ENCODE measurements at places on chromosomes 3 and 15. TPM values are rescaled to one million over a fixed set of nuclear protein-coding genes. Genes with fewer than 3 reads are reported as not detected.
A peak's percentile ranks its signal among the peaks of the same experiment; 100 is the strongest.

DNA sequence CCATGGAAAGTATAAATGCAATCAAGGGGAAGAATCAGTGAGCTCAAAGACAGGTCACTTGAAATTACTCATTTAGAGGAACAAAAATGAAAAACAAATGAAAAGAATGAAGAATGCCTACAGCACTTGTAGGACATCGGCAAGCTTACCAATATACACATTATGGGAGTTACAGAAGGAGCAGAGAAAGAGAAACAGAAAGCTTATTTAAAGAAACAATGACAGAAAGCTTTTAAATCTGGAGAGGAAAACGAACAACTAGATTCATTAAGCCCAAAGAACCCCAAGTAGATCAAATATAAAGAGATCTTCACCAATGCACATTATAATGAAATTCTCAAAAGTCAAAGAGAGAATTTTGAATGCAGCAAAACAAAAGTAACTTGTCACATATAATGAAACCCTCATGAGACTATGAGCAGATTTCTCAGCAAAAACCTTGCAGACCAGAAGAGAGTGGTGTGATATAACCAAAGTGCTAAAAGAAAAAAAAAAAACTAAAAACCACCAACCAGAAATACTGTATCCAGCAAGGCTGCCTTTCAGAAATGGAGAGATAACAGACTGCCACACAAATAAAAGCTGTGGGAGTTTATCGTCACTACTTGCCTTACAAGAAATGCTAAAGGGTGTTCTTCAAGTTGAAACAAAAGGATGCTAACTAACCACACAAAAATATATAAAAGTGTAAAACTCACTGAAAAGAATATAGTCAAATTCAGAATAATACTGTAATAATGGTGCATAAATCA is 63.1 kb downstream of the MYH15 start:
- no peak overlapping the region for H3K27ac ChIP-seq
- no peaks in the 10 kb centered on the region for H3K36me3 ChIP-seq
- DNase-seq: no peak

DNA sequence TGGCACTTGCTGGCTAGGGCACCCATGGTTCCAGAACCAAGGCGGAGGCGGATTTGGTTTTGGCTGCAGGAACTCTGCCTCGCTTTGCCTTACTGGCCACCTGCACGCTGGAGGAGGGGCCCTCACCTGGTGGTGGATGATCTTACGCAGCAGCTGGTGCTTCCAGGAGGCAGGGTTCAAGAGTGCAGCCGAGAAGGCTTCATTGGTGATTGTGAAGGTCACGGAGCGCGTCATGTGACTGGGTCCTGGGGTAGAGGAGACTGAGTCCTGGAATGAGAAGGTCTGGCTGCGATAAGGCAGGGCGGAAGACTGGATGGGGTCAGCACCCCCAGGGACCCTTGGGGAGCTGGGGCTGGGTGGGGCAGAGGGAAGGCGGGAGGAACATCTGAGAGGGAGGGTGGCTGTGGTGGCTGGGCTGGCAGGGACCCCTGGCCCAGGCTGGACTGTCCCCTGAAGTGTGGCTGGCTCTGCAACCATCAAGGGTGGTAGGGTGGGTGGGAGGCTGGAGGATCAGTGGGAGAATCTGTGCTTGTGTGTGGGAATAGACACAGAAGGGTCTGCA is 25.8 kb upstream of the GOLGA6C start:
- no peak overlapping the region for H3K27ac ChIP-seq
- no peak overlapping the region for H3K4me3 ChIP-seq
- DNase-seq: no peak
- no peaks in the 10 kb centered on the region for H3K4me1 ChIP-seq
- H3K27me3 ChIP-seq: no peaks in the 10 kb centered on the region

- no peaks in the 10 kb centered on the region for H3K36me3 ChIP-seq
- no peak overlapping the region for H3K27ac ChIP-seq
- no peak for DNase-seq
- H3K4me3 ChIP-seq: no peak overlapping the region
- H3K4me1 ChIP-seq: no peaks in the 10 kb centered on the region
Measured at GRCh38 chr15:61499376-61499775, 270.3 kb upstream of the RORA start.

DNA sequence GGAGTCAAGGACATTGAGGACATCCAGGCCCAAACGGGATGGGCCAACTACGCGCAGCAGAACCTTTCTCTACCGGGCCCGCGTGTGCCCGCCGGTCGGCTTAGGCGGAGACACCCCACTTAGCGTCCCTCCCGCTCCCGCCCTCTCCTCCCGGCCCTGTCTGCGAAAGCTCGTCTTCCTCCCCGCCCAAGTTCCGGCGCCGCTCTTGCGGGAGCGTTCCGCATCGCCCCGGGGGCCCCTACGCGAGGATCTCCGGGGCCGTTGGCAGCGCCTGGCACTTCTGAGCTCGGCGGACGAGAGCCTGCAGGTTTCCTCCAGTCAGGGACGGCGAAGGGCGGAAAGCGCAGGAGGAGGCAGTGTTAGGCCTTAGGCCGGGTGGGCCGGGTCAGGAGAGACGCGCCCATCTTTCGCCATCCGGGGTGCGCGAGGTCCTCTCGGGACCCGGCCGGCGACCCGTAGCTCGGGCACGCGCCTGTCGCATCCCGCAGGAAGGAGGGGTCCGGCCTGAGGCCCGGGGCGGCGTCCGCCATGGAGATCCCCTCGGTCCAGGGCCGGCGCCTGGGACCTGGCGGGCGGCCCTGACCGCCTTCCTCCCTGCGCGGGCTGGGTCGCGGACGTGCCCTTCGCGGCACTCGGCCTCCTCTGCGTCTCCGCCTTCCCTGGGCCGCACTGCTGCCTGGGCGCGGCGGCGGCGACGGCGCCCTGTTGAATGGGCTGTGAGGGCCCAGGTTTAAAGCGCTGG is at the start of gene FEM1B:
Gene FEM1B (plus strand): TSS at position 143 of the 742 bp plus-strand sequence. CDS start 673 bp downstream, outside the sequence.
- peak; percentile 81 for DNase-seq
- H3K4me1 ChIP-seq: peaks cover 18% of the 10 kb centered on the region
- H3K4me3 ChIP-seq: peak within 1 kb of the TSS; percentile 93
- peak within 1 kb of the TSS; percentile 95 for H3K27ac ChIP-seq

The DVL3 gene
- 60.7 TPM for total RNA-seq

The USP19 gene
- 92.8 TPM for total RNA-seq

DNA sequence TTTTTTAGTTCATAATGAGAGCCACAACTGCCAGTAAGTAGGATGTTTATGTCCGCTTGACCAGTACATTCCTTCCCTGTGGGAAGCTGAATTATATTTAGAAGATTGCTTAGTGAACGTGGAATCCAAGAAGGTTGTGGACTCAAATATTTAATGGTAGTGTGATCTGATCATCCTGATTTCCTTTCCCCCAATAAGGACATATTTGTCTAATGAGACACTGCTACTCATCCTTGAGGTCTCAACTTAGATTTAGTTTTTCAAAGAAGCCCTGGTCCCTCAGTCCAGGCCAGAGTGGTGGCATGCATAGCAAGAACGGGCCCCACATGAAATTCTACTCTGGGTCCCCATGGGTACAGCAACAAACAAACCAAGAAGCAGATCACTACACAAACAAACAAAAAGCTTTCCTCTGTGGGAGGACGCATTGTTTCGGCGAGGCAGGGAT is 60.8 kb downstream of the USP13 start:
- no peak for DNase-seq
- H3K36me3 ChIP-seq: no peaks in the 10 kb centered on the region
- H3K27ac ChIP-seq: no peak overlapping the region
- no peaks in the 10 kb centered on the region for H3K4me1 ChIP-seq
- no peak overlapping the region for H3K4me3 ChIP-seq
- no peaks in the 10 kb centered on the region for H3K27me3 ChIP-seq

DNA sequence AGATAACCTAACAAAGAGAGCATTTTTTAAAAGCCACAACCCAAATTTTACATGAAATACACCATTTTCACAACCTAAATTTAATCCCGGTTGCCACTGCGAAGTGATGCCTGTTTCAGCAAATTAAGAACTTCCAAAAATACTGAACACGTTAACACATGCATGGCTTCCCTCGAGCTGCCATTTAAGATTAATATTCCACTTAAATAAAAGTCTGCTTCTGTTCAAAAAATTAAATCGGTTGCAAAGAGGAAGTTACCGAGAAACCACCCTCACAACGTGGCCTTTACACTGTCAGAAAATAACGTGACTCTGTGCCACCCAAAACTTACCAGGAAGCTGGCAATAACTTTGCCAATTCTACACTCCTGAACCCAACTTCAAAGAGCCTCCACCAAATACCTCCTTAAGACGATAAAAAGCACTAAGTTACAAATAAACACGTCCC is 1.2 kb downstream of the TBL1XR1 start:
- DNase-seq: no peak
- H3K27me3 ChIP-seq: no peaks in the 10 kb centered on the region
- H3K27ac ChIP-seq: peak overlapping the region; percentile 86
- H3K4me1 ChIP-seq: peaks cover 25% of the 10 kb centered on the region
- H3K4me3 ChIP-seq: peak overlapping the region; percentile 87

The UPK1B gene
- not detected for total RNA-seq

DNA sequence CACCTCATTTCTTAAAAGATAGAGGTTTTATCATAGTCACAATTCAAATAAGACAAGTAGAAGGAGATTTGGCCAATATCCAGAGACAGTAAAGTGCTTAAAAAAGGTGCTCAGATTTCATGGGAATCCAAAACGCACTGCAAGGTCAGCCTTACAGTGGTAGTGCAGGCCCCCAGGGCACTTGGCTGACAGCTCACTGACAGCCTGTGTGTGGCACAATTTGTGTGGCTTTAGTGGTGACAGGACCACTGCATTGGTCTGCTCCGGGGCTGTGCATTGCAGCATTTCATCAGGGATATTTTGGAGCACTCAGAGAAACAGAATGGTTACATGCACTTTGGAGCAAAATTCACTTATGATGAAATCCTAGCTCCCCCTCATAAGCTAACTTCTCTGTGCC is 544.3 kb downstream of the NTRK3 start:
- no peak overlapping the region for H3K4me3 ChIP-seq
- H3K27me3 ChIP-seq: no peaks in the 10 kb centered on the region
- H3K4me1 ChIP-seq: no peaks in the 10 kb centered on the region

The POU1F1 gene
- total RNA-seq: not detected

The USP13 gene
- 22.7 TPM for total RNA-seq

GRCh38 chr15:74460298-74460697 is 662 bp downstream of the UBL7 start:
- H3K4me3 ChIP-seq: peak overlapping the region; percentile 59
- H3K27me3 ChIP-seq: no peaks in the 10 kb centered on the region
- no peak for DNase-seq
- peaks cover 27% of the 10 kb centered on the region for H3K4me1 ChIP-seq
- peak overlapping the region; percentile 81 for H3K27ac ChIP-seq

- no peak for DNase-seq
- no peak overlapping the region for H3K4me3 ChIP-seq
- peaks cover 4% of the 10 kb centered on the region for H3K36me3 ChIP-seq
- no peaks in the 10 kb centered on the region for H3K4me1 ChIP-seq
Measured at GRCh38 chr3:50003824-50004223, 63.9 kb downstream of the RBM6 start.

The AGTR1 gene
- not detected for total RNA-seq

GRCh38 chr3:133192967-133193366 is 154.8 kb downstream of the TMEM108 start:
- H3K27ac ChIP-seq: no peak overlapping the region
- no peak for DNase-seq
- no peak overlapping the region for H3K4me3 ChIP-seq
- H3K27me3 ChIP-seq: peaks cover 52% of the 10 kb centered on the region

DNA sequence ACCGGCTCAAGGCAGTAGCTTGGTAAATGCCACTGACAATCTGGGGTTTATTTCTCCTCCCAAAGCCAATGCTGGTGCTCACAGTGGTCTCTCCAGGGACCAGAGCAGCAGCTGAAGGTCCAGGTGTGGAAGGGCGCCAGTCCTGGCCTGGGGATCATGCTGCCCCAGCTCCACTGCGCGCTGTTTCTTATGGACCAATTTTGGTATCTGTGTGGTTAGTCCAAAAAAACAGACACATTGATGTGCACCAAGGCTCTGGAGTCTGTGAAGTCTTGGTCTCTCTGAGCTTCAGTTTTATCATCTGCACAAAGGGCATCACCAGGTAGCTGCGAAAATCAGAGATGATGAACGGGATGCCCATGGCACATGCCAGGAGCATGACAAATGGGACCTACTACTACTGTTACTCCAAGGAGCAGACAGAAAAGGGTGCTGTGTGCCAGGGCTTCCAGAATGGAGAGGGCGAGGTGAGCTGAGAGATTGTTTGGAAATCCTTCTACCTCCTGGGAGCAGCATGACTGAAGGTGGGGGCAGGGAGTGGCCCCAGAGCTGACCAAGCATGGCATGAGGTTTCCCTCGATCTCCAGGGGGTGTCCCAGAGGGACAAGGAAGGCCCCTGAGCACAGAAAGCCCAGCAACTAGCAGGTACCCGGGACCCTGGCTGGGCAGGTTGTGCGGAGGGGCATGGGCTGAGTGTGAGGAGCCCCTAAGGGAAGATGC is 134.3 kb upstream of the PRR20G start:
- H3K27ac ChIP-seq: no peak overlapping the region
- DNase-seq: no peak
- H3K27me3 ChIP-seq: peaks cover 18% of the 10 kb centered on the region
- H3K4me1 ChIP-seq: no peaks in the 10 kb centered on the region
- no peaks in the 10 kb centered on the region for H3K36me3 ChIP-seq

DNA sequence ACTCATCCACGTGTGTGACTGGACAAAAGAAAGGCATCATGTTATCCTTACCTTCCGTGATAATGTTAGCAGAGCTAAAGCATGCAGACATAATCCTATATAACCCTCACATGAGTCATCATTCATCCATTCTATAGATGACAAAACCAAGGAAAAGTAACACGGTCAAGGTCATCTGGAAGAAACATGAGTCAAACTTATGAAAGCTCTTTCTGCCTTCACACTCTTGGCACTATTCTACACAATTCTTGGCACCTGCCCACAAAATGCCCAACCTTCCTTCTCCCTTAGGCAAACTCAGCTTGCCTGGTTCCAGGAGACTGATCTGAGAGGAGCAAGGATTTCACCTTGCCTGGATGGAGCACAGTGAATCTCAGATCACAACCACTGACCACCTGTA is 66.9 kb downstream of the PRICKLE2 start:
- peaks cover 51% of the 10 kb centered on the region for H3K27me3 ChIP-seq
- no peaks in the 10 kb centered on the region for H3K4me1 ChIP-seq
- H3K4me3 ChIP-seq: no peak overlapping the region
- H3K27ac ChIP-seq: no peak overlapping the region

DNA sequence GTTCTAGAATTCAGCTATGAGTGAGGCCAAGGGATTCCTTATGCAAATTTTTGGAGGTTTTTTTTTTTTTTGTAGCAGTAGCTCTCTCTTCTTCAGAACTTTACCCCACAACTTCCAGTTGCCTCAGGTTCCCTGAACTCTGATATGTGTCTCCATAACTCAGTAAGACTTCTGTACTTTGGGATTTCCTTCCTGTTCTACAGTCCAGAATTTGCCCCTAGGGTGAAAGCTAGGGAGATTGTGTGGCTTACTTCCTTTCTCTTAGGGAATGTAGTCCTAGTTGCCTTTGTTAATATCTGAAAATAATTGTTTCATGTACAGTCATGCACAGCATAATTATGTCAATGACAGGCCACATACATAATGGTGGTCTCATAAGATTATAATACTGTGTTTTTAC is 30.8 kb downstream of the LRRC28 start:
- H3K36me3 ChIP-seq: no peaks in the 10 kb centered on the region
- H3K27me3 ChIP-seq: no peaks in the 10 kb centered on the region
- no peak overlapping the region for H3K27ac ChIP-seq
- no peaks in the 10 kb centered on the region for H3K4me1 ChIP-seq
